ENCODE measurements at places on chromosomes 11 and 22.

DNA sequence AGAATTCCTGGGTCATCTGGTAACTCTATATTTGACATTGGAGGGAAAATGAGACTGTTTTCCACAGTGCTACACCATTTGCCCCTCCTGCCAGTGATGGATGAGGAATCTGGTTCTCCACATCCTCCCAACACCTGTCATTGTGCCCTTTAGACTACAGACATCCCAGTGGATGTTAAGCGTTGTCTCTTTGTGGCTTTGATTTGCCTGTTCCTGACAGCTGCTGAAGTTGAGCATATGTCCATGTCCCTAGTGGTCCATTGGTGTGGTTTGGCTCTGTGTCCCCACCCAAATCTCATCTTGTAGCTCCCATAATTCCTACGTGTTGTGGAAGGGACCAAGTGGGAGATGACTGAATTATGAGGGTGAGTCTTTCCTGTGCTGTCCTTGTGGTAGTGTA is 88.5 kb downstream of the BRD1 start:
- DNase-seq, result no peak

- no peak for DNase-seq
These were observed 20.8 kb upstream of the ADORA2A start for GRCh38 chr22:24406322-24407277.

DNA sequence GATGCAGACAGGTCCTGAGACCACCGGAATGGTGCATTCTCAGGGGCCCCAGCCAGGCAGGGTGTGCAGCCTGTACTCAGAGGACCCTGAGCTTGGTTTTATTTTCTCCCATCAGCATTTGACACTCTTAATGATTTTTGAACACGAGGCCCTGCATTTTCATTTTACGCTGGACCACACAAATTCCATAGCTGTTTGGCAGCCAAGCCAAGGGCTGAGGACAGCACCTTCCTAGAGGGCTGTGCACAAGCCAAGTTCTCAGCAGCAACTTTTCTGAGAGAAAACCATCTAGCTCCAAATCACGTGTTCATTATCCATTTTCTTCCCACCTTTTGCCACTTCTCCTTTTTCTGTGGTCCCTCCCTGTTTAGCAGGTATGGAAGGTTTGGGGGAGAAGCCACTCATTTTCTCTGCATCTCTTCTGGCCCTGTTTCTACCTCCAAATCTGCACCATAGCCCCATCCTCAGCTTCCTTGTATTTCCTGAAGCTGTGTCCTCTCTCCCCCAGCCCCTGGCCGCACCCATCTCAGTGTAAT is 60.4 kb downstream of the TRAF6 start:
- DNase-seq, result no peak

DNA sequence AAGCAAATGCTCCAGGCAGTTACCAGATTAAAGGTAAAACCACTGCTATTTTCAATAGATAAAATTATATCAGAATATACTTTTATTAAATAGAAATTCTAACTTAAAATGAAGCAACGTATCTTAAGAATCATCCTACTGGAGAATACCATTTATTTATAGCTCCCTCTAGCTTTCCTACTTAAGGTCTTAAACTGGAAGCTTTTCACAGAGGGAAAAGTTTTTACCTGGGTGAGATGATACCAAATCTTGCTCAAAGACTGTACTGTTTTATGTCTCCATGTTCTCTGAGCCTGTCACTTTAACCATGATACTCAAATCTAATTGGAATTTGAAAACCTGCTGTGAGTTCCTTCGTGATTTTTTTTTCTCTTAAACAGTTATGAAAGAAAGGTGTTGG is 291.8 kb downstream of the AASDHPPT start:
- no peak for DNase-seq

DNA sequence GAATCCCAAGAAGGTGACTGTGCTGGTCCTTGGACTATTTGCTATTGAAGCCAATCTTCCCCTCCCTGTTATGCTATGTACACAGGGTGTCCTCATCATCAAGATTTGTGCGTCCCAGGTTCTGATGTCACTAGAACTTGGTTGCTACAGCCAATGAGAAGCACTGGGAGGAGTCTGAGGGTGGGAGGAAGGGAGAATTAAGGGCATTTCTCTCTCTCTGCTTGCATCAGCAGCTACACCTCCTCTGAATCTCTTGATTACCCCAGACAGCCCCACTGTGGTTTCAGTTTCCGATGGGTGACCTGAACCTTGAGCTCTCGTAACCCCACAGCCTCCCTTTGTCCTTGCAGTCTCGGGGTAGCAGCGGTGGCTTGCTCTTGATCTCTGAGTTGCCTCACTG is 212.4 kb upstream of the SESN3 start:
- DNase-seq, result no peak

All from GM04503 (cell line).